CD4-positive, alpha-beta T cell treated with Interleukin-10 for 1 hour (primary cell): ENCODE measurements at places on chromosomes 12 and 14.

DNA sequence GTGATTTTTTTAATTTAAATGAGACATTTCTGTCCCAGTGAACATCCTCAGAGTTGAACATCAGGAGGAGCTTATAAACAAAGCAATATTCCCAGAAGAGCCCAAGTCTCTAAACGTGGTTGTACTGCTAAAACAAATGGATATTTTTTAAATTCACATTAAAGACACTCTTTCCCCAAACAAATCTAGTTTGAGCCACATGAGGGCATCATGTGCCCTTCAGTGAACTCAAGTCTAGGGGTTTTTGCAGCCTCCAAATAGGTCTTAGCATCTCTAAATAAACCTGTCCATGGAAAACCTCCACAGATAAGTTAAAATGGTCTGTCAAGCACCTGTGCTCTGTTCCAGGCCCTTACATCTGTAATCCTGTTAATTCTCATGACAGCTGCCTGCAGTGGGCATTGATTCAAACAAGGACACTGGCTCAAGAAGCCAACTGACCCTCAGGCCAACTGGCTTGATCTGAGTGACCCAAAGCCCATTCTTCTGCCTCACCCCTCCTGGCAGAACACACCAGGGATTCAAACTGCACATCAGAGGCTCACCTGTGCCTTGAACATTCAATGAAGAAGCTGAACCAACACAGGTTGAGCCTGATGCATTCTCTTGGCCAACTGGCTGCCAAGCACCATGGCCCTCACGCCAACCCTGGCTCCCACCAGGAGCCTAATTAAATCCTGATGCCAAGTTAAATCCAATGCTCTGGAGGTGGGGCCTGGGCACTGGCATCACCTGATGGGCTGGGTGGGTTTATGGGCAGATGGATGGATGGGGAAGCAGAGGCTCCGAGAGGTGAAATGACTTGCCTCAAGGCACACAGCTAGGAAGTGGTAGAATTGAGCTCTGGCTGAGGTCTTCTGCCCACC lies 8.6 kb downstream of the ISCU start:
- DNase-seq = no peak

DNA sequence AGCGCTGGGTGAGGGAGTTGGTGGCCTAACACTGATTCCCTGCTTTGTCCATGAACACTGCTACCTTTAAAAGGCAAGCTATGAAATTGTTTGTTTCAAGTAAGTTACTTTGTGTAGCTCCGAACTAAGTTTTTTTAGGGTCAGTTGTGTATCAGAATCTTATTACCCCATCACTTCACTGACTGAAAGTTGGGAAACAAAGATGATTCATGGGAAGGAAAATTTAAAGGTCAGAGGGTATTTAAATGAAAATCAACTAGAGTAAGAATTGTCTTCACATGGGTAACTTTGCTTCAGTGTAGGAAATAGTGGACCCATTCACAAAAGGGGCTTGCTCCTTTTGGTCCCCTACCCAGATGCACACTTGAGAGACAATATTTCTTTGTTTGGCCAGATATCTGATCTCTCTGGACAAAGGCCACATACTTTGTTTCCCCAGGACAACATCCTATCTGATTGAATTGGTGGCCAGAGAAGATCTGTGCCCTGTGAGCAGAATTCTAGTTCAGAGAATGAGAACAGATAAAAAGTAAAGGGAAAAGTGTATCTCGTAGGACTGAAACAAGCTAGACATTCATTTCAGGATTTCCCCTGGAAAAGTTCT lies 53.5 kb downstream of the RAB35 start:
- no peak for DNase-seq

DNA sequence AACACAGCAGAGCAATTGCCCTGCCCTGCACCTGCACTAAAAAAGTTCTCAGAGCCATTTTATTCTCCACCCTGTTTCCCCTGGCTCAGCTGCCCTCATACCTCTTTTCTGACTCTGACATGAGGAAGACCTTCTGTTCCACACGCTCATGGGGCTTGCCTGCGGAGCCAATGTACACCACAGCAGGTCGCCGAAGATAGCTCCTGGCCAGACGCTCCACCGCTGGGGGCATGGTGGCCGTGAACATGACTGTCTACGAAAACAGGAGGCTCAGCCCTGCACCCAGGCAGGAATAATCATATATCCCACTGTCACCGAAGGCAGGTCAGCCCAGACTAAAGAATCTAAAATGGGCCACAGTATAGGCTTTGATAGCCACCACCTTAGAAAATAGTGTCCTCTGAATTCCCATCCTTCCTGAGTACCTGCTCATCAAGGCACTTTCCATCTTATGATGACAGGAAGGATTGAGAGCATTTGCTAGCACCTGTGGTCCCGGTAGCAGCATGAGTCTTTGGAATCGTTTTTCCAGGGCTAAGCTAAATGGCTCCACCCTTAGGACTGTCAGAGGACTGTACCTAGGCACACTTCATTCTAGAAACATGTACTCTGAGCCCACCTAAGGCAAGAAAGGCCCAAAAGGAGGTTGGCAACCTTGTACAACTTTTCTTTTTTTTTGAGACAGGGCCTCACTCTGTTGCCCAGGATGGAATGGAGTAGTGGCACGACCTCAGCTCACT lies 14.2 kb downstream of the CACNB3 start:
- no peak for DNase-seq

DNA sequence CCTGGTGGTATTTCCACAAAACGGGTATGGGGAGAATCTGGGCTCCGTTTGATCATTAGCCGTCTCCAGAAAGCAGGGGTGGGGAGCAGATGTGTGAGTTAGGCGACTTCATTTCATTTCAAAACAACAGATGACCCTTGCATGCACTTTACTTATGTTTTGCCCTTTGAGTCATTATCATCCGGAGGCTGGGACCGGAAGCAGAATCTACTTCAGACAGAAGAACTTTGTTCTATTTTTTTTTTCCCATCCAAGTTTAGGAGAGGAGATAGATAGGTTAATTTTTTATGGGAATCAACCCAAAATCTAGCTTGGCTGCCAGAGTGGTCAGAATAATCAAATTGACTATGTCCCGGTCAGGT lies 31.3 kb upstream of the CMAS start:
- no peak for DNase-seq

- DNase-seq = no peak
These were observed 1.6 kb upstream of the RTL1 start for GRCh38 chr14:100905166-100905565.

DNA sequence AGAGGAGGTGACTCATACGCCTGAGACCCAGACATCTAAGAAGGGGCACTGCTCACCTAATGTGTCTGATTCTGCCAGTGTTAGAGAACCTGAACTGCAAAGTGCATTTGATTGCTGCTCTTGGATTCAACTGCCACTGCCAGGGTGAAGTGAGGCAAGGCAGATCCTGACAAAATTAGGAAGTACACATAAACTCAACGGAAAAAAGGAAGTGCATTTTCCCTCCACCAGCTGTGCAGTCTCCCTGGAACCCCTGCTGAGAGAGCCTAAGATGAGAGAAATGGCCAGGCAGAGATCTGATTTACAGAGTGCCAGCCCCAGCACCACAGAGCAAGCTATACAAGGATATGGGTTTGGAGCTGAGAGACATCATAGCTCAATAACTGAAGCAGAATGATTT lies 215.3 kb downstream of the SEC23A start:
- no peak for DNase-seq

- DNase-seq = no peak
These were observed 11.0 kb upstream of the HHIPL1 start for GRCh38 chr14:99633918-99634317.
